ENCODE measurements at places on chromosomes 5 and 9.

GRCh38 chr5:16690243-16690852 is 73.6 kb upstream of the RETREG1 start:
- DNase-seq: peak; percentile 29

- DNase-seq: no peak
Measured at GRCh38 chr5:125786021-125786420, 637.2 kb upstream of the GRAMD2B start.

- DNase-seq: no peak
Measured at GRCh38 chr5:176492431-176492830, 44.2 kb downstream of the FAF2 start.

GRCh38 chr5:135491552-135492318 is 39.6 kb upstream of the TIFAB start:
- no peak for DNase-seq

- DNase-seq: peak; percentile 83
Measured at GRCh38 chr5:179818746-179819295, 1.9 kb upstream of the SQSTM1 start.

DNA sequence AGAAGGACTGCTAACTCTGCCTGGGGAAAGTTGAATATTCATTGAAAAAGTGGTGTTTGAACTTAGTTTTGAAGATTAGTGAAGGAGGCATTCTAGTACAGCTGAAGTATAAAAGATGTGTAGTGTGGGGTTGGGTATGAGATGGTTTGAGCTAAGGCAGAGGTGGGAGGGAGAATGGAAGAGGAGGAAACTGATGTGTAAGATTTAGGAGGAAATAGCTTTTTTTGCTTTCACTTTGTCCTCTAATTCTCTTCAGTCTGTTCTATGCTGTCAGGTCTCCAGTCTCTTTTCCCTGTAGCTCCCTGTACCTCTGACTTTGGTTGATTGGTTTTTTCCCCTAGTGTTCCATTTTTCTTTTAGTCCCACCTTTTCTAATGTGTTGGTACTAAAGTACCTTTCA is 9.0 kb downstream of the CREBRF start:
- no peak for DNase-seq

DNA sequence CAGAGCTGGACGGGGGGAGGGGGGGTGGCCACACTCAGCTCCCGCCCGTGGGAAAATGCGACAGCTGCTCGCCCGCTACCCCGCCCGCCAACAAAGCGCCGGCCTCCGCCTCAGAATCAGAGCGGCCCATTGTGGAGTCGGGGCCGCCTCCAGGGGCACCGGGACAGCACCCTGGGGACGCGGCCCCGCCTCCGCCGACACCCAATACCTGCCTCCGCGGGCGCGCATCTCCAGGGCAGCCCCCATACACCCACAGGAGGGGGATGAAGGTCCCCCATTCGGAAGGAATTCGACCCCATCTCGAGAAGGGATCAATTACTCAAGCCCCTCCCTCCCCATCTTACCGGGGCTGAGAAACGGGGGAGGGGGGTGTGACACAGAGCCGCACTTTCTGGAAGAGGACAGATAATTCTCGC is 1.3 kb downstream of the NOTCH1 start:
- DNase-seq: peak; percentile 81

DNA sequence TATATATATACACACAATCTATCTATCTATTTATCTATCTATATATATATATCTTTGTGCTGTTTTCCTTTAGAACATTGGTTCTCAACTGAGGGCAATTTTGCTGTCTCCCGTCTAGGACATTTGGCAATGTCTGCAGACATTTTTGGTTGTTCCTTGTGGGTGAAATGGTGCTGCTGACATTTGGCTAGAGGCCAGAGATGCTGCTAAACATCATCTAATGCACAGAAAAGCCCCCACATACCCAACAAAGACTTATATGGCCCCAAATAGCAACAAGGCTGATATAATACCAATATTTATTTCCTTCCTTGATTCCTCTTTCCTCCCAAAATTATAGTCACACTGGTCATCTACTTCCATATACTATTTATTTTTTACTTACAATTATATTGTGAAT is 197.5 kb downstream of the TRPM3 start:
- no peak for DNase-seq

- no peak for DNase-seq
Measured at GRCh38 chr5:63959177-63959982, 2.9 kb downstream of the HTR1A start.

DNA sequence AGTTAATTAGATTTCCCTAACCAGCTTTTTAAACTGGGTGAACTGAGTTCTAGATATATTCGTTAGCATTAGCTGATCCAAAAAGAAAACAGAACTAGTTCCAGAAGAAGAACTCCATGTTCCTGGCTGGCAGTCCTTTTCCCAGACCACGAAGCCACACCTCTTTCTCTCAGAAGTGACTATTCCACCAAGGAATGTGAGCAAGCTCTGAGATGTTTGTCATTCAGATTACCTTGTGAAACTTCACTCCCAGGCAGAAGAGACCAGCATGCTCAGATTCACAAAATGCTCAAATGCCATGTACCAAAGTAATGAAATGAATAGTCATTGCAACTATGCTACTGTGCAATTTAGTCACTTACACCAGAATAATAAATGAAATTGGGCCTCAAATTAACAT is 4.4 kb upstream of the SSBP2 start:
- no peak for DNase-seq

DNA sequence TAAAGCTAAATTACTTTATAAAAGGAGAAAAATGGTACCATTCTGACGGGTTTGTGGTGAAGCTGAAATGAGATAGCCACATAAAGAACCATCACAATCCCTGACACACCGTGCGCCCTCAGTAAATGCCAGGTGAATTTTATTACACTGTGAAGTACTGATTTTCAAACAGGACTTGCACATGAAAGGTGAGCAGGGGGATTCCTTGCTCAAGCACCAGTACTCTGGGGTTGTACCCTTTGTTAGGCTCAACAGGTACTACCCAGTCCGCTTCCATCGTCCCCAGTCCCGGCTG is 419 bp upstream of the RABGAP1 start:
- DNase-seq: no peak

GRCh38 chr5:82019342-82020138 is 47.7 kb downstream of the ATG10 start:
- no peak for DNase-seq

GRCh38 chr5:176547802-176548201 is 1.3 kb upstream of the CDHR2 start:
- no peak for DNase-seq

GRCh38 chr5:167843881-167844572 is 447.4 kb upstream of the WWC1 start:
- no peak for DNase-seq

DNA sequence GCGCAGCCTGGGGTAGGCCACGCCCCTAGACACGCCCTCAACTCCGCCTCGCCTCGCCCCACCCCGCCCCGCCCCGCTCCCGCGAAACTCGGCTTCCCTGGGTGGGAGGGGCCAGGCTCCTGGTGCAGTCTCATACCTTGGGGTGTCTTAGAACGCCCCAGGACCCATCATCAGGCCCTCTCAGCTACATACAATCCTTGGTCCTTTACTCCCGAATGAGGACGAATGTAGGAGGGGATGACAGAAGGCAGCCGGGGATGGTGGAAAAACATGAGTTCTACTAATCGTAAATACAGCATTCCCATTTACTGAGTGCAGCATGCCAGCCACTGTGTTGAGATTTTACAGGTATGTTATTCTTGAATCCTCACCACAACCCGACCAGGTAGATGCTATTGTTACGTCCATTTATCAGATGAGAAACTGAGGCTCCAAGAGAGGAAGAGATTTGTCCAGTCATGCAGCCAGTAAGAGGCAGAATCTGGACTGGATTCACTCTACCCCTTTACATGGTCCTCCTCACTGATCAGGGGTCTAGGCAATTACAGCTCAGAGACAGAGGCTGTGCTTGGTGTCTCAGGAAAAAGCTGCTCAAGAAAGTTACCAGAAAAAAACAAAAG is 6.8 kb downstream of the SH2D3C start:
- DNase-seq: no peak

GRCh38 chr9:70534471-70534870 is 120.0 kb upstream of the KLF9 start:
- no peak for DNase-seq

DNA sequence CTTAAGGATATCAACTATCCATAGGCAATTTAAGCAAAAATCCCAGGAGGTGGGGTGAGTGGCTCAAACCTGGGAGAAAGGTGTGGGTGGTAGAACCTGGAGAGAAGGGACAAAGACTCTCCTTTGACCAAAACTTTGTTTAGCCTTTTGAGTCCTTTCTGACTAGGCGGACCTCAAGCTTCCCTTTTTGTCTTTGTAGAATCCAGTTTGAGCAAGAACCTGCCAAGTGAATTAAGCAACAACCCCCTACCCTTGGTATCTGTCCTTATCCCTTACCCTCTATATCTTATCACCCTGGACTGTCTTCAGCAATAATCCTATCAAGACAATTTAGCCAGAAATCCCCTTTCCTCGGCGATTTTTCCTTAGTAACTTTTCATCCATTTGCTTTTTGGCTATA is 53.5 kb upstream of the SLC28A3 start:
- no peak for DNase-seq

DNA sequence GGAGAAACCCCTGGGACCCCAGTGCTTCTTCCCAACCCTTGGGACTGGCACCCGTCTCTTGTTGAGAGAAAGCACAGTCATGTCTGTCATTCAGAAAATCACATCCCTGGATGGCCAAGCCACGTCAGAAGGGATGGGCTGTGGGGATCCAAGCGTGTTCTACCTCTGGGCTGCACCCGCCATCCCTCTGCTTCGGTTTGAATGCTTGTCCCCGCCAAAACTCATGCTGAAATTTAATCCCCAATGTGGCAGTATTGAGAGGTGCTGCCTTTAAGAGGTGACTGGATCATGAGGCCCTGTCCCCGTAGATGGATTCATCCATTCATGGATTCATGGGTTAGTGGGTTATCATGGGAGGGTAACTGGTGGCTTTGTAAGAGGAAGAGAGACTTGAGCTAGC is 27.0 kb downstream of the CEL start:
- no peak for DNase-seq

DNA sequence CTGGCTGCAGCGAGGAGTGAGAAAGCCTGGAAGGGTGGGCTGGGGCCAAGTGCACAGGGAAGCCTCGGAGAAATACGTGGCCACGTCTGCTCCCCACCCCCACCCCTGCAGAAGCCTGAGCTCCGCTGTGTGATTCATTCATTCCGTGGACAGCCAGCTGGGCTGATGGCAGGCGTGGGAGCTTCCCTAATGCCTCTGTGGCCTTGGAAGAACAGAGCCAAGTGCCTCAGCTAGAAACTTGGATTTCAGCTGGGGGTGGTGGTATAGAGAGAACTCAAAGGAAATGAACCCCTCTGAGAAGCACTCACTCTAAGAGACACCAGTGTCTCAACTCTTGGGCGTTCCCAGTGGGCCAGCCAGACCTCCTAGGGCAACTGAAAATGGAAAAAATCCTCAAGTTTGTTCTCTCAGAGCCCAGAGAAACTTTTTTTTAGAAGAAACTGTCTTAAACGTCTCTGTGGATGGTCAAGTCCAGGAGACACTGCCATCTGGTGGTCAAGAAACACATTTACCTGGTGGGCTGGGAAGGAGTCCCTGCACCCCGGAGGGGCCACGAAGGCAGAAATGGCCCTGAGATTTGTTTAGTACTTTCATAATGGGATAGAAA is 18.0 kb downstream of the ATOX1 start:
- peak; percentile 52 for DNase-seq

- no peak for DNase-seq
Measured at GRCh38 chr9:134636149-134636507, 5.5 kb upstream of the COL5A1 start.

DNA sequence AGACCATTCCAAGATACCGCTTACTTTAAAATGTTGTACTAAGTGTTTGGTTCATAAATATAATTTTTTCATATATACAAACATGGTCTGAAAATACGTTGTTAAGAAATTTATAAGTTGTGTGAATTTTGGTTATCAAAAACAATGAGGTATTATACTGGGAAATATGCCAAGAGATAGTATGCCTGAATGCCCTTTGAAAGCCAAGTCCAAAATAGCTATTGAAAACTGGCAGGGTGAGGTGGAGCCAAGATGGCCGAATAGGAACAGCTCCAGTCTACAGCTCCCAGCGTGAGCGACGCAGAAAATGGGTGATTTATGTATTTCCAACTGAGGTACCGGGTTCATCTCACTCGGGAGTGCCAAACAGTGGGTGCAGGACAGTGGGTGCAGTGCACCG is 533.5 kb downstream of the ZNF608 start:
- no peak for DNase-seq

- no peak for DNase-seq
Measured at GRCh38 chr5:114120166-114120565, 241.7 kb upstream of the KCNN2 start.

DNA sequence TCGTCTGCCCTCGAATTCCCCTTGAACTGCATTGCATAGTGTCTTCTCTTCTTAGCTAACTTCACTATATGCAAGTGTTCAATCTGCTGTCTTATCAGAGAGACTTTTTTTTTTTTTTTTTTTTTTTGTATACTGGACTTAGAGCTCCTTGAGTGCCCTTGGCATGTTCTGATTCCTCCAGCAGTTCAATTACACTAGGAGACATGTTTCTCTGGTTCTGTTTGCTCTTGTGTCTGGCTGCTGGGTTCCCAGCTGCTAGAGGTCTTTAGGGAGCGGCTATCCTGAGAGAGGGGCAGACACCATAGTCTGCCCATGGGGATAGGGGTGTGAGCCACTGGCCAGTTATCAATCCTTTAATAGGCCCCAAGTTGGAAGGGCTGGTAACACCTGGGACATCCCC is 13.1 kb downstream of the OR2S2 start:
- no peak for DNase-seq

GRCh38 chr5:148482196-148482595 is 98.4 kb downstream of the FBXO38 start:
- DNase-seq: no peak

GRCh38 chr9:20015427-20015931 is 226.6 kb upstream of the SLC24A2 start:
- no peak for DNase-seq

- DNase-seq: no peak
Measured at GRCh38 chr9:130303613-130304055, 38.1 kb downstream of the HMCN2 start.

GRCh38 chr5:137206030-137206715 is 293.0 kb downstream of the SPOCK1 start:
- DNase-seq: no peak

- no peak for DNase-seq
Measured at GRCh38 chr5:152136321-152136720, 211.7 kb upstream of the GLRA1 start.

DNA sequence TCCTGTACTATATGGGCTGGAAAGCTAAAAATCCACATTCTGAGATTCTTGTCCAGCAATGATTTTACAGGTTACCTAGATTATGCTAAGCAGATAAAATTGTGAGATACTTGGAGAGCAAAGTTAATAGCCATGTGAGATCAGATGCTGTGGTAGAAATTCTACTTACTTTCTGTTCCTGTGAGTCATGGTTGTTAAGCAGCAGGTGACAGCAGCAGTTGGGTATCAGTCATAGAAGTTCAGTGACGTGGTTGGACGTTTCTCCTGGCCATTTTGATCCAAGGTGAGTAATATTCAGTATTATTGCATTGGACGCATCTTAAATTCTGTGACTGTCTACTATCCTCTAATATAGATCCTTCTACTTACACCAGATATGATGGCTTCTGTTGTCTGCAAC is 524.5 kb downstream of the TMEM38B start:
- DNase-seq: no peak

Data from stimulated activated CD4-positive, alpha-beta T cell treated with anti-CD3 and anti-CD28 coated beads, Interleukin-15, amount 100 ng/mL, for 24 hours (primary cell).